Thyroid gland (tissue), 4 donors: ENCODE measurements at places on chromosomes 5 and 9.

GRCh38 chr9:68619636-68620035 is 79.0 kb upstream of the TMEM252 start:
- no peak for DNase-seq

GRCh38 chr9:96062031-96062430 is 186.5 kb downstream of the ERCC6L2 start:
- DNase-seq = no peak

DNA sequence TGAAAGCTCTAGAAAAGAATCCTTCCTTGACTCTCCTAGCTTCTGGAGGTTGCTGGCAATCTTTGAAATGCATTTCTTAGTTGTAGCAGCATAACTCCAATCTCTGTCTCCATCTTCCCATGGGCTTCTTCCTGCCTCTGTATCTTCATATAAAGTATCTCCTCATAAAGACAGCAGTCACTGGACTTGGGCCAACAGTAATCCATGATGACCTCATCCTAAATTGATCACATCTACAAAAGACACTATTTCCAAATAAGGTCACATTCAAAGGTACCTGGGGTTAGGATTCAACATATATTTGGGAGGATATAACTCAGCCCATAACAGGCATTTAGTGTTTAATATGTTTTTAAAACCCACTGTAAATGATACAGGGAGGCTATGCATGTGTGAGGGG is 123.3 kb downstream of the MLLT3 start:
- no peak for DNase-seq

- no peak for DNase-seq
These were observed 60.4 kb downstream of the NR3C1 start for GRCh38 chr5:143343042-143343441.

DNA sequence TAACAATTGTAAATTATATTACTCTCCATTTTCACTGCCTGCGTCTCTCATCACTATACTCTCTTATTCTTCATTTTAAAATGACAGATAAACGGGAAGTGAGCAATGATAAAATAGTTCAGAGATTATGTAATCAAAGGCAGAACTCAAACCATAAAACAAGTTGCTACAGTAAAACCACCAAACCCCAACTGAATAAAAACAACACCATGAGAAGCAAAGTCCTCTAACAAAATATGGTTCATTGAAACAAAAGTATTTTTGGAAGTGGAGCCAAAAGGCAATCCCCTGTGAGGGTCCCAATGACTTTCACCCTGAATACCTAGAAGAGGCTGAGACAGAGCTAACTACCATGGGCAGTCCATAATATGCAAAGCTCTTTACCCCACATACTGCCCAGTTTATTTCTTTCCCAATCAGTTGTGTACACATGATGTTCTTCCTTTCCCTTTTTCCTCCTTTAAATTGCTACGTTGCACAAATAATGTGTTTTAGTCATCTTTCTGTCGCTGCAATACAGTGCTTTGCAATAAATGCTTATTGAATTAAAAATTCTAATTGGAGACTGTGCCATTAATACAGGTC is 64.0 kb upstream of the PTGER4 start:
- DNase-seq = no peak

- no peak for DNase-seq
These were observed 103.2 kb upstream of the ALDH1B1 start for GRCh38 chr9:38289236-38289865.

DNA sequence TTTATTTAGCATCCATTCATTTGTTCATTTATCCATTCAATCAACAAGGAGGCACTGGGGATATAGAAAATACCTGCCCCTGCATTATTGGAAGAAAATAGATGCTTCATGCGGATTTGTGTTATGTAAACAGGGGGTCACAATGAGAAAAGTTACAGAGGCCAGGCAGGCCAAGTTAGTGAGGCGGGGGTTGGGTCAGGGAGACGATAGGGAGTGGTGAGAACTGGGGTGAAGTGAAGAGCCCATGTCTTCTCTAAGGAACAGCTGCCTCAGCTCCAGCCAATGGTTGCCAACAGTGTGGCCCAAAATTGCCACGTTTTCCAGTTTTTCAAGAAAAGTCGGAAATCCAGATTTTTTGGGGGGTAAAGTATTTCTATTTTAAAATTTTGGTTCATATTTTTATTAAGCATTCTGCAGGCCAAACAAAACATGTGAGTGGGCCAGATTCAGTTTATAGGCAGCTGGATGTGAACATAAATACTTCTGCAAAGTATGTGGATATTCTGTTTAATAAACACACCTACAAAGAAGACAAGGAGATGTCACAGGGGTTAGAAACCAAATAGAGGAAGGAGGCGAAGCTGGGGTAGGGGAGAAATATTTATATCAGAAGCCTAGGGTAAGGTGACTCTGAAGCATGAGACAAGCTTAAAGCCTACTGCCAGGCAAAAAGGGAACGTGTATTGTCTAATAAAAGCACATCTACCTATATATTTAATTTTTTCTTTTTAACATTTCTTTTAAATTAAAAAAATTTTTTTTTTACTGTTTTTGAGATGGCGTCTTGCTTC is 44.0 kb downstream of the ALG2 start:
- no peak for DNase-seq

DNA sequence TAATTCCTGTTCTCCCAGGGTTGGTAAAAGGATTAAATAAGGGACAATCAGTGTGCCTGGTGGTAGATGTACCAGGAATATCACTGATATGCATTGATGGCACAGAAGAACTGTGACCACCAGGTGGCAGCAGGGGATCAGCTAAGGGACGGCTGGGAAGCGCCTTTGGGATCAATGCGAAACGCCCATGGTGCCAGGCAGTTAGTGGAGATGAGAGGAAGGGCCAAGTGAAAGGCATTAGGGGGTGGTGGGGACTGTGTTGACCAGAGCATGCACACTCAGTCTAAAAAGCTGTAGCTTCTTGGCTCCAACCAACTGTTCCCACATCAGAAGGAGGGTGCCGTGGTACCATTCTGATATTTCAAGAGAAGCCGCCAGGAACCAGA is 55.6 kb downstream of the ARHGEF37 start:
- DNase-seq = peak; percentile 79

DNA sequence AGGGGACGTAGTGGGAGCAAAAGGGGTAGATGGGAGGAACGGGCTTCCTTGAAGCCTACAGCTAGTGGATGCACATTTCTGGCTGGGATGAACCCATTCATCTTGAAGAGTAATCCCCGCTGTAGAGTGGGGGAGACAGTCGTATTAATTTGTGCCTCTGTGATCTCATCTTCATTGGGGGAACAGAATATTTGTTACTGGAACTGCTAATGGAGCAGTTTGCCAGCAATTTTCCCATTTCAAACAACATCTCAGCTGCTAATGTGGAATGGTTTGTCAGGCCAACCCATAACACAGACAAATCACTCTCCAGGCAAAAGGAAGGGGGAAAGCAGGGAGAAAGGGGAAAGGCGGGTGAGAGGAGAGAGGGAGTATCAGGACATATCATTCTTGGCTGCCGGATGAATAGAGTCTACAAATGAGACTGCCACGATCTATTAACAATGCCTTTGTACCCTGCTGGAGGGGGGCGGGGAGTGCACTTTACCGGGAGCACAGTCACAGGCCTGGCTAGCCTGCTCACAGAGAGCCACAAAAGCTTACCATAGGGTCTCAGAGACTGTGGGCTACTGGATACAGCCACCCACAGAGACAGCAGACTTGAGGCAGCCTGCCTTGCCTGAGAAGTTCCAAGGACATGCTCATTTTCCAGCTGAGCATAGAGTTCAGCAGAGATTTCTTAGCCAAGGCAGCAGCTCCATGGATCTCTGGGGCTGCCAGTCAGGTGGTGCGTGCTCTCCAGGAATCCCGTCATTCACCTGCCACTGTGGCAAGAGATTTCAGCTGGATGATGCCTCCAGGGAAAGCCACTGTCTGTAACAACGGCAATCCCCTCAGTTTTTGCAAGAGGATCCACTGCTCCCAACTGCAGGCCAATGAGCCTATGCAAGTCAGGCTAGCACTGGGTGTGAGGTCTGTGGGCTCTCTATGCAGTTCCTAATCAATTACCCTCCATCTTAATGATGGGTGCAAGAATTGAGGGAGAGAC is 217.7 kb upstream of the PANK3 start:
- DNase-seq = no peak
